Tracheal epithelial cell (primary cell): ENCODE measurements at places on chromosomes 1 and 21. TPM values are rescaled to one million over a fixed set of nuclear protein-coding genes. Genes with fewer than 3 reads are reported as not detected.

The GON4L gene
- 16.0 and 17.4 TPM in 2 replicates for total RNA-seq

The SWT1 gene
- total RNA-seq, result 3.0 and 3.4 TPM in 2 replicates

The KRTAP19-1 gene
- 0.24 TPM in 1 of 2 replicates, not detected in the other for total RNA-seq

The FCER1G gene
- not detected in 2 replicates for total RNA-seq

The ZZZ3 gene
- 50.8 and 89.1 TPM in 2 replicates for total RNA-seq

The LIN28A gene
- total RNA-seq, result not detected in 2 replicates

The NID1 gene
- total RNA-seq, result 0.43 and 2.4 TPM in 2 replicates

The GNG4 gene
- under 0.01 TPM in 1 of 2 replicates, not detected in the other for total RNA-seq

The LRRC71 gene
- not detected in 2 replicates for total RNA-seq

The TNFSF18 gene
- total RNA-seq, result 0.72 TPM in 1 of 2 replicates, not detected in the other

The LHX8 gene
- under 0.01 TPM in 1 of 2 replicates, not detected in the other for total RNA-seq

The MROH9 gene
- total RNA-seq, result not detected in 2 replicates

The TMEM167B gene
- total RNA-seq, result 21.0 and 48.6 TPM in 2 replicates

The IVL gene
- total RNA-seq, result 0.43 and 6.5 TPM in 2 replicates

The CSMD2 gene
- under 0.01 TPM in 1 of 2 replicates, not detected in the other for total RNA-seq

The AKR7A3 gene
- 0.72 TPM in 1 of 2 replicates, not detected in the other for total RNA-seq

The AK5 gene
- 6.5 TPM in 1 of 2 replicates, not detected in the other for total RNA-seq

The GPR153 gene
- 16.4 and 41.1 TPM in 2 replicates for total RNA-seq

The UBE2U gene
- total RNA-seq, result not detected in 2 replicates

The COL11A1 gene
- total RNA-seq, result 4.1 TPM in 1 of 2 replicates, not detected in the other

The TMEM82 gene
- not detected in 2 replicates for total RNA-seq

The CELA2A gene
- not detected in 2 replicates for total RNA-seq

The PLEKHG5 gene
- total RNA-seq, result 49.0 and 59.5 TPM in 2 replicates

The ANGPTL1 gene
- not detected in 2 replicates for total RNA-seq

The FCAMR gene
- 0.24 TPM in 1 of 2 replicates, not detected in the other for total RNA-seq

The TEDDM1 gene
- total RNA-seq, result not detected in 2 replicates

The BCL2L15 gene
- total RNA-seq, result 1.2 TPM in 1 of 2 replicates, not detected in the other

The TMOD4 gene
- not detected in 2 replicates for total RNA-seq

The AMY1B gene
- total RNA-seq, result not detected in 2 replicates

The OR2M3 gene
- not detected in 2 replicates for total RNA-seq

The SPAG17 gene
- 0.43 and 1.7 TPM in 2 replicates for total RNA-seq

The MAST2 gene
- total RNA-seq, result 12.5 and 12.6 TPM in 2 replicates

The C2CD4D gene
- total RNA-seq, result under 0.01 TPM in 1 of 2 replicates, not detected in the other

The TFAP2E gene
- total RNA-seq, result 0.21 and 0.48 TPM in 2 replicates

The MYBPH gene
- not detected in 2 replicates for total RNA-seq

The DUSP10 gene
- 8.7 and 106 TPM in 2 replicates for total RNA-seq

The FAM110D gene
- total RNA-seq, result under 0.01 TPM in 1 of 2 replicates, not detected in the other

The DENND2D gene
- 21.7 and 28.3 TPM in 2 replicates for total RNA-seq

The AMY2A gene
- total RNA-seq, result not detected in 2 replicates

The TMEM61 gene
- 1.7 and 9.0 TPM in 2 replicates for total RNA-seq

The NUF2 gene
- 0.21 and 2.7 TPM in 2 replicates for total RNA-seq

The APOBEC4 gene
- not detected in 2 replicates for total RNA-seq

The TNFRSF9 gene
- total RNA-seq, result 1.5 and 3.1 TPM in 2 replicates

The CCSAP gene
- total RNA-seq, result 8.1 and 9.6 TPM in 2 replicates

The KCNH1 gene
- total RNA-seq, result 0.85 and 1.7 TPM in 2 replicates
